ENCODE measurements at places on chromosomes 1 and 21.

DNA sequence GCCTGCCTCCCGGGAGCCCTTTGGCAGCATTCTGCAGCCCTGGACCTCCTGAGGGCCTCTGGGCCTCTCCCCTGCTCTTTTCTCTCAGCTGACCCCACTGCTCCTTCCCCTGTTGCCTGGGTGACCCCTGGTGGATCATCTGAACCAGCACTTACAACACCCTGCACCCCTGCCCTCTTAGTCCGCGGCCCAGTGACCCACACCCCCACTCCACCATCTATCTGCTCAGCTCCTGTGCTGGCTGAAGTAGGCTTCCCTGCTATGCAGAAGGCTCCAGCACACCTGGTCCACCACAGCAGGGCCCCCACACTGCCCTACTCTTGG is 74.0 kb downstream of the DMRTA2 start:
- DNase-seq = no peak

GRCh38 chr1:64963466-64963865 is 2.9 kb downstream of the JAK1 start:
- DNase-seq = no peak

DNA sequence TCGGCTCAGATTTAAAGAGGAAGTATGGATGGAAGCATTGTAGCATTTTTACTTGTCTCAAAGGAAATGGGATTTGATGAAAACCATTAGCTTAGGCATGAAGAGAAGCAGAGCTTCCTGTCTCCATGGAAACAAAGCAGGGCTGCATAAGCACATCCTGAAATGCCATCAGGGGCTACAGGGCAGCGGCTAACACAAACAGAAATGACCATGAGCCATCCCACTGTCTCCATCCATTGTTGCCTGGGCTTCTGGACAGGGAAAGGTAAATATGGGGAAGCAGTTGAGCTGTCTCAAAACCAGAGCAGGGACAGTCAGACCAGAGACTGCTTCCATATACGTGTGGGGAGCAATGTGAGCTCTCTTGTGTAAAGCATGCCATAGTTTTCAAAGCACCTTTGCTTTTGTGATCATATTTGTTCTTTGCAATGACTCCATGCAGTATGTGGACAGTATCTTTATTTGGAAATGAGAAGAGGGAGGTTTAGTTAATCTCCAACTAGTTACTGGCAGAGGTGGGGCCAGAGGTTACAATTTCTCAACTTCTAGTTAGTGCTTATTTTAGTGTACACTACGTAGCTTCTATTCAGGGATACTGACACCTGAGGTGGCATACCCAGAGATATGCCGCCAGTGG is 176.1 kb downstream of the CACNA1E start:
- no peak for DNase-seq

DNA sequence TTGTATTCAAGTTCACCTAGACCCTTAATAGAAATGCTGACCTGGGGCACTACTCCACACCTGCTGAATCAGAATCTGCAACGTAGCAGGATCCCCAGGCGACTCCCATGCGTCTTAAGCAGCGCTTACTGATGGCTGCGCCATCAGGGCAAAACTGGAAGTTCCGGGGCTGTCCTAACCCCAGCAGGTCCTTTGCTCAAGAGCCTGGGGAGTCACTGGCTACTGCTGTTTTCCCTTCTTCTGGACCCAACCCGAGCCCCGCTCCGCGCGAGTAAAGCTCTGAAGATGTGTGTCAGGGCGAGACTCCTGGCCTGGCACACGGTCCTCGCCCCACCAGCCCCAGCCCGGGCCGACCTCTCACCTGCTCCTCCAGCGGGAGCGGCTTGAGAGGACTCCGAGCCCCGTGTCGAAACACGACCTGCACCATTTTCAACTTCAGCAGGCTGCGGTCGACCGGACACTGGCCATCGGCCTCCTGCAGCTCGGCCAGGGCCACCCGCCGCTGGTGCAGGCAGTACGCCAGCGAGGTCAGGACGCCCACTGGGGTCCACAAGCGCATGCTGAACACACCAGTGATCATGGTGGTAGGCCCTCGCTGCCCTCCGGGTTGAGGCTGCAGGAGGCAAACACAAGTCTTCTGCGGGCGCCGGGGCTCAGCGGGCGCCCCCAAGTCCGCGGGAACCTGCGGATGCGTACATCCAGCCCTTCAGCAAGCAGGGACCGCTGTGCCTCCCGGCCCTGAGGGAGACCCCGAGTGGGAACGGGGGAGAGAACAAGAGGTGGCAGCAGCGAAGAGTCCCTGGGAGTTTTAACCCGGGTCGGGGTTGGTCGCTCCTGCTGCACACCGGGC is 630 bp downstream of the ACP6 start:
- DNase-seq = peak; percentile 38

- peak; percentile 85 for DNase-seq
These were observed 31.1 kb downstream of the EEIG2 start for GRCh38 chr1:108590957-108591356.

GRCh38 chr1:108082738-108083562 is 117.2 kb downstream of the SLC25A24 start:
- DNase-seq = peak; percentile 11
